Activated CD4-positive, alpha-beta T cell treated with anti-CD3 and anti-CD28 coated beads, Interleukin-2, amount 50 U/mL, for 1 hour (primary cell): ENCODE measurements at places on chromosomes 4 and X.

DNA sequence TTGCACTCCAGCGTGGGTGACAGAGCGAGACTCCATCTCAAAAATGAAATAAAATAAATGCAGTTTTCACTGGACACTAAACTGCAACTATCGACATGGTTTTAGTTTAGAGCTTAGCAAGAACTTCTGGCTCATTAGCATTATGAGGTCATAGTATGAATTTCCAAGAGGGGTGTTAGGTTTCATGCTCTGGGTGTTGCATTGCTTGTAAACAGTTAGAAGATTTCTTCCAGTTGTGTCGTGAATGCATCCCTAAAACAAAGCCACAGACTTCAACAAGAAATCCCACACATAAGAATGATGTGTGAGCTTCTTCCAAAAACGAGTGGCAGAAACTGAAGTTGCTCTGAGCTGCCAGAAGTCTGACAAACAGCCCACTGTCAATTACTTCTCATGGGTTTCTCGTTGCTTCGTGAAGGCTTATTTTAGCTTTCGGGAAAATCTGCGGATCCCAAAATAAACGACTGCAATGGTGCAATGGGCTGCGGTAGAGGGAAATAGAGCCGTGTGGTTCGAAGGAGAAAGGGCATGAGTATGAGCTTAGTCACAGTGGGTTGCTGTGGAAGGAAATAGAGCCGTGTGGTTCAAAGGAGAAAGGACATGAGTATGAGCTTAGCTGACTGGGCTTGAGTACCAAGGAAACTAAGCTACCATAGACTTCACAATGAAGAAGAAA is 354.9 kb downstream of the DHRSX start:
- DNase-seq, result no peak

DNA sequence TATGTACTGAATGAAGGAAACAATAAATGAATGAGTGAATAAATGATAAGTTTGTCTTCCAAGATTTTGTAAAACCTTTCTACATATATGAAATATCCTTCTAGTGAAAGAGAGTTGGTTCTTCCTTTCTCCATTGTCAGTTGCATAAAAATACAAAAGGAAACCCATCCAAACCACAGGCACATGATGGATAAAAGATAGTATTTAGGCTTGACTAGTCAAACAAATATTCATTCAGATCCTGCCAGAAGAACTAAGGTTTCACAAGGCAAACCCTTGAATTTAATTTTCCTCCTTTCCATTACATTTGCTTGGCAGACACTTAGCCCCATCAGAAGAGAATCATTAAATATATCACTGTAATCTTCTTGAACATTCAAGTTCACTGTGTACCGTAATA is 208.4 kb downstream of the COL25A1 start:
- DNase-seq, result no peak

DNA sequence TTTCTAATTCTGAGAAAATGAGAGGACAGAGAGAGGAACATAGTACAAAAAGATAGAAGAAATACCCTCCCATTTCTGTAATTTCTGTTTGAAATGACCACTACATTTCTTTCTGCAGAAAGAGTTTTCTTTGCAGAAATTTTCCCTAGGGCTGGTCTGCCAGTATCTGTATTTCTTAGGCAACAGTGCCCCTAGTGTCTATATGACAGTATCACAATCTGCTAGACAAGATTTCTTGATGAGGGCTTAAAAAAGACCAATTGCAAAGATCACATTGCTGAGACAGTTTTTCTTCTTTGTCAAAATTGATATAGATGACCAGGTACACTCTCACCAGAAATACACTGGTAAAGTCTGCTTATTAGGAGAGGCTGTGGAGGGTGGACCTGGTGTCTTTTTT is 81.0 kb upstream of the ZDHHC15 start:
- no peak for DNase-seq

DNA sequence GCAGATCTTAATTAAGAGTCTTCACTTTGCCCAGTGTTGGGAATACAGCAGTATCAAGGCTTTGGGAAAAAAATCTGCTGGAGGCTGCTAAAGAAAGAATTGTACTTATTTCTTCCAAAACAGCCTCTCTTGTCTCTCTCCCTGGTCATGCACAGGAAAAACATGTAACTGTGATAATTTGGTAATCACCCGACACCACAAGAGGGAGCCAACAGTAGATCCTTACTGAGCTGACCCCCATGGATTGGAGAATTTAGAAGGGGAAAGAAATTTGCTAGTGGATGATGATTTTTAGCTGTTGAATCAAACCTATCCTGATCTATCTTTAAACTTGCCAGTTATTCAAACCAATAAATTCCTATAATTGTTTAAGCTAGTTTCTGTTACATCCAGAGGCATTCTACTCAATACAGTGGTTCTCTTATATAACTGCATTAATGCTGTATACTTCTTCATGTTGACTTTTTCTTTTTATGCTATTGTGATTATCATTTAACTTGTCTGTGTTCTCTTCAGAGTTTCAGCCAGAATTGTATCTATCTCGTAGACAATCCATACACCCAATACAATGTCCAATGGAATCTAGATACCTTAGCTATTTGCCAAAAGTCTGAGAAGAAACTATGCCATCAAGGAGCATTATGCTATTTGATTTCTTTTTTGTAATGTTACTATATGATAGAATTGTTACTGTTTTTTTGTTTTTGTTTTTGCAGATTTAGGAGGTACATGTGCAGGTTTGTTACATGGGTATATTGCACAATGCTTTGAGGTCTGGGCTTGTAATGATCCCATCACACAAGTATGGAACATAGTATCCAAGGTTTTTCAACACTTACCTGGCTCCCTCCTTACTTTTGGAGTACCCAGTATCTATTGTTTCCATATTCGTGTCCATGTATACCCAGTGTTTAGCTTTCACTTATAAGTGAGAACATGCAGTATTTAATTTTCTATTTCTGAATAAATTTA is 31.3 kb upstream of the ARHGEF38 start:
- DNase-seq, result no peak
